ENCODE measurements at places on chromosomes 12 and 14.
A peak's percentile ranks its signal among the peaks of the same experiment; 100 is the strongest.

DNA sequence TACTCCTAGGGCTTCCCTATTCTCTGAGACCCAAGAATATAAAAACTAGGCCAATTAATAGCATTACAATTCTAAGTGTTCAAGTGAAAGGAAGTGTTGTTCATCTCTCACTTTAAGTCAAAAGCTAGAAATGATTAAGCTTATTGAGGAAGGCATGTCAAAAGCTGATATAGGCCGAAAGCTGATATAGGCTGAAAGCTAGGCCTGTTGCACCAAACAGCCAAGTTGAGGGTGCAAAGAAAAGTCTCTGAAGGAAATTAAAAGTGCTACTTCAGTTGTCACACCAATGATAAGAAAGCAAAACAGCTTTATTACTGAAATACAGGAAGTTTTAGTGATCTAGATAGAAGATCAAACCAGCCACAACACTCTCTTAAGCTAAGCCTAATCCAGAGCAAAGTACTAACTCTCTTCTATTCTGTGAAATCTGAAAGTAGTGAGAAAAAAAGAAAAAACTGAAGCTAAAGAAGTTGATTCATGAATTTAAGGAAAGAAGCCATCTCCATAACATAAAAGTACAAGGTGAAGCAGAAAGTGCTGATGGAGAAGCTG is 68.9 kb downstream of the SLC6A15 start:
- no peak for DNase-seq

DNA sequence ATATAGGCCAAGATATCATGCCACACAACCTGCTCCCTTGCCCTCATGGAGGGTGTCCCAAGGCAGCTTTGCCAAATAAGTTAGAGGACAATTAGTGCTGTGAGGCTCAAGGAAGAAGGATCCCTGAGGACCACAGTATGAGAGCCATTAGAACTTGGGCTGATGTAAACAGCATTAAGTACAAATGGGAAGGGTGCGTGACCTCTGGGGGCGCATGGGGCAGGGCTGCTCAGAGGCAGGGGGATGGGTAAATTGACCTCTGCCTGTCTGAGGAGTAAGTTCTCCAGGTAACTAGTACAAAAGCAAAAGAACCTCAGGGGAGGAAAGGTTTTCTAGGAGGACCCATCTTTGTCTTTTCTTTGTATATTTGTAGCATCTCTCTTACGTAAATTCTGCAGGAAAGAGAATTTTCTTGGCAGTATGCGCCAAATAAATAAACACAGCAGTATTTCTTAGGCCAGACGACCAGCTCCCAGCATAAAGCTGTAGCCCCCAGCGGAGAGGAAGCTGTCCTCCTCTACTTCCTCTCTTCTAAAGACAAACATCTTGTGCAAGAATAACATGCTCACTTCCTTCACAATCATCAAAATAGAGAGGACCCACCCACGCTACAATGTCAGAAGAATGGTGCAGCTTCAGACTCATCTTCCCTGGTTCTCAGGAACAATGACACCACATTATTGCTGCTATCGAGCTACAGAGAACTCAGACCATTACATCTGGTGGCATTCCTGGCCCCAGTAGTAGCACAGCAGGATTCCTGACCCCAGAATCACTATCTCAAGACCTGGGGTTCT is 16.4 kb upstream of the VWF start:
- no peak for DNase-seq

DNA sequence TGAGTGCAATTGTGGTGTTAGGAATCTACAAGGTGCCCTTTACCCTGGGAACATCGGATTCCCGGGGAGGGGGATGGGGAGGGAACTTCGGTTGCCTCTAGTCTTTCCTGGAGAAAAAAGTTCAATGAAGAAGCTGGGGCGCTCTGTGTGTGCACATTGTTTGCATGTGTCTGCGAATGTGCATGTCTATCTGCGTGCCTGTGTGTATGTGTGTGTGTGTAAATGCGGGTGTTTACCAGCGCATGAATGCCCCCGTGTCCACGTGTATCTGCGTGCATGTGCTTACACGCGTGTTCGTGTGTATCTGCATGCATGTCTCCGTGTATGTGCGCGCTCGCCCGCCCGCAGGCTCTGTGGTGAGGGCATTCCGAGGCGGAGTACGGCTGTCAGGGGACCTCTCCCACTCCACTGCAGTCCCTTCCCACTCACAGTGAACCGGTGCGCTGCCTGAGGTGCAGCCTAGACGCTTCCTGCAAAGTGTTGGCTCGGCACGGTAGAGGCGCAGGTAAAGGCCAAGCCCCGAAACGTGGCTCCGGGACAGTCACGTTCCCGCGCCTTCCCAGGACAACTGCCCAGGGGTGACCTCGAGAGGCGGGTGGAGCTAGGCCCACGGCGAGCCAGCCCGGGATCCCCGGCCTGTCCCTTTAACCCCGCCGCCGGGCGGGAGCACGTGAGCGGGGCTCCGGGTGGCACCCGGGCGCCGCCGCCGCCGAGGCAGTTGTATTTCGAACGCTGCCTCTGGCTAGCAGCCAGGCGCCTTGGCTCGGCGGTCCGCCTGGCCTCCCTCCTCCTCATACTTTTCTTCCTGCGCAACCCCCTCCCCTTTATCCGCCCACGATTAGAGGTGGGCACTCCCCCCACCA is 539 bp upstream of the HMGA2 start:
- peak; percentile 74 for DNase-seq

DNA sequence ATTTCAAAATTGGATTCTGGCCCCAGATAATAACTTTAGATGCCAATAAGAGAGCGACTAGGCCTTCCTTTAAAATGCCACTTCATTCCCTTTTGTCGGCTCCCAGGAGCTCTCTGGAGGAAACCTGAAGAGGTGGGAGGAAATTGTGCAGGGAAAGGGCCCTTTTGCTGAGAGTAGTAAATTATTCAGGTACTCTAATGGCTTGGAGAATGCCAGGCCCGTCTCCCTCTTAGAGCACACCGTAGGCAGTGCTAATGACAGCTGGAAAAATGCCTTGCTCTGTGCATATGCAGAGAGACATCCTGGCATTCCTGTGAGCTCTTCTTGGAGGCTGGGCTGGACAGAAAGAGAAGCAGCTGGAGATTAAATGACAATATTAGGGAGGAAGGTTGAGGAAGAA is 115.0 kb upstream of the RPH3A start:
- DNase-seq, result no peak
